ENCODE measurements at places on chromosomes 4 and X.

DNA sequence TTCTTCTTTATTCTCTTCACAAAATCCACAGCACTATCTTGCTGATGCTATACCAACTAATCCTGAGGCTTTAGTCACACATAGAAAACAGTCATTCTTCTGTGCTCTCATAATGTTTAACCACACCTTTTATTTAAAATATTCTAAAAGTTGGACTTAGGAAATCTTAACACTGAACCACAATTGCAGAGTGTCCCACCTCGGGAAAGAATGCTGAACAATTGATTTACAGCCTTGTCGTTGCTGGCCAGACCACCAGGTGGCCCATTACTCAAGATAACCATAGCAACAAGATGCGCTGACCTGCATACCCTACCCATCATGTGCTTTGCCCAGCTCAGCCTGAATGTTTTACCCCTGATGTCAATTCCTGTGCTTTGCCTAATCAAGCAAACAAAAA is 100.8 kb downstream of the ARSJ start:
- peak; percentile 33 for DNase-seq

DNA sequence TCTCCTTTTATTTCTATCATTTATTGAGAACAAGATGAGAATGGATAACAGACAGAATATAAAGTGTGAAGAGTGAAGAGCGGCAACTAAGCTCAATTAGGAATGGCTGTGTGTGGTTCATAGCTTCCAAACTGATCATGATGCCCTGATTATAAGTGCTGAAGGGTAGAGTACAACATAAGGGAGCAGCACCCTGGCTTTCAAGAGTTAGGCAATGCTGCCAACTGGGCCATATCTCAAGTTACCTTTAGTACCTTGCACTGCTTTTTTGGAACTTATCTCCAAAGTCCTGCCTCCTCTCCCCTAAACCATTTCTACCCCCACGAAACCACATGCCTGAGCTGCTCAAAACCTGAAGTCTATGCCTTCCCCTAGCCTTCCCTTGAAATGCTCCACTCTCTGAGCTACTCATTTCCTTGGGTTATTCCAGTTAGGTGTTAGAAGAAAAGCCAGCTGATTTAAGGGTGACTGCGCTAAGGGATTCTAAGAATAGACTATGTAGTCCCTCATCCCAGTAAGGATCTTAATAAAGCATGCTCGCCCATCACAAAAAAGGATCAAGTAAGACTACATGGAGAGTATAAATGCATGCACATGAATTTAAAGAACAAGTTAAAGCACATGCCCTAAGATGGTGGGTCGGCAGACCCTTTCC is 29.6 kb downstream of the MED14 start:
- no peak for DNase-seq

GRCh38 chrX:6149060-6149872 is 79.4 kb downstream of the NLGN4X start:
- no peak for DNase-seq

DNA sequence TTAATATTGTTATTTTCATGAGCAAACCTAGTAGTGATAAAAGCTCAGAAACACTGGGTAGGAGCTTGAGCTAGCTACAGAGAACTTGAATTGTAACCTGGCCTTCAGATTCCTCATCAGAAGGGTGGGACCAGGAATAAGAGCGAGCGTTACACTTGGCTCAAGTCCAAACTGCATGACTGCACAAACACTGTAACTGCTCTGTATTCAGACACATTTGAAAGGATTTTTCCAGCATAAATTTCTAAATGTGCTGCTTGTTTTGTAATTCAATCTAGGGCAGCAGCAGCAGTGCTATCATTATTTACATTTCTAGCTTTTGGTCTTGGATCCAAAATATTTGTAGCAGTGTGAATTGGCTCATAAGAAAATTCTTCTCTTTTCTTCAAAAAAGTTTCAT is 133.0 kb upstream of the TMLHE start:
- peak; percentile 41 for DNase-seq

- no peak for DNase-seq
Observed at GRCh38 chr4:120057416-120057815, 9.2 kb downstream of the MAD2L1 start.

- no peak for DNase-seq
Observed at GRCh38 chr4:2408401-2408958, 10.0 kb downstream of the ZFYVE28 start.

- DNase-seq, result no peak
Observed at GRCh38 chr4:41121906-41122305, 92.4 kb downstream of the APBB2 start.

DNA sequence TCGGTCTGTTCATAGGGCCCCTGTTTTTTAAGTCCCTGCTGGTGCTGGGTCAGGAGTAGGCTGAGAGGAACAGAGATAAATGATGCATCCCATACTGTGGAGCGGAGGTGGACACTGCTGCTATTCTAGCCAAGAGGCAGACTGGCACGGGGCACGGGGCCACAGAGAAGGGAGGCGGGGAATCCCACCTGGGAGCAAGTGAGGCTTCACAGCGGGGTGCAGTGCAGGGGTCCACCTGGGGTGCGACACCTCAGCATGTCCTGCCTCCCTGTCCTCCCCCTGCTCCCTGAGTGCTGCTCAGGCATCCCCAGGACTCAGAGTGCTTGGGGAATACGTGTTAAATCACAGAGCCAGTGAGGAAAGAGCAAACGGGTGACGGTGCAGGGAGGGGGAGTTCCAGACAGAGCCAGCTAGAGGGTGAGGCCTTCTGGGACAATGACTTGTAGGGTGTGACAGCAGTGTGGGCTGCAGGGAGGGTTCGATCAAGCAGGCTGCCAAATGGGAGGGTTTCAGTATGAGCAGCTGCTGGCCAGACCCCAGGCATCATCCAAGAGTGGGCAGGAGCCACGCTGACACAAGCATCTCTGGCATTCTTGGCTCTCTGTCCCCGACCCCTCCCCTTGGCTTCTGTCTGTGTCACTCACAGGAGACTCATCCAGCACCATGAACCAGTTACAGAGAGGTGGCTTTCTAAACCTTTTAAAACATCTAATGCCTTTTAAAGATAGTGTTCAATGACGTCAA is 13.7 kb upstream of the HTRA3 start:
- DNase-seq, result no peak

GRCh38 chr4:159455675-159456237 is 352.9 kb downstream of the RAPGEF2 start:
- peak; percentile 58 for DNase-seq

- DNase-seq, result no peak
Observed at GRCh38 chr4:95102162-95102790, 344.5 kb downstream of the BMPR1B start.

DNA sequence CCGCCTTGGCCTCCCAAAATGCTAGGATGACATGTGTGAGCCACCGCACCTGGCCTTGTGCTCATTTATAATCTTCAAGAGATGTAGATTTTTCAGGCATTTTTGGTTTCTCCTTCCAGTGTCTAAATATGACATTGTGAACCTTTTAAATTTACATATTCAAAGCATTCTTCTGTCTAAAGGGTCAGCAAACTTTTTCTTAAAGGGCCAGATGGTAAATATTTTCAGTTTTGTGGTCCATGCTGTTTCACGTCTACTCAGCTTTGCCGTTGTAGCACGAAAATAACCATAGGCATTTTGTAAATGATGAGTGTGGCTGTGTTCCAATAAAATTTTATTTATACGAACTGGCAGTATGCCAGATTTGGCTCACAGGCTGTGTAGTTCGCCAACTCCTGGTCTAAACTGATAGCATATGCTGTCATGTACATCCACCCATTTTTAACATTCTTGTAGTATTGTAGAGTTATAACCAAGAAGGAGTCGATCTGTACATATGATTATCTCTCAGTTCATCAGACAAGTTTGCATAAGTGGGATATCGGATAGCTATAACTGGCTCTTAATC is 12.7 kb upstream of the GCNA start:
- DNase-seq, result peak; percentile 13

DNA sequence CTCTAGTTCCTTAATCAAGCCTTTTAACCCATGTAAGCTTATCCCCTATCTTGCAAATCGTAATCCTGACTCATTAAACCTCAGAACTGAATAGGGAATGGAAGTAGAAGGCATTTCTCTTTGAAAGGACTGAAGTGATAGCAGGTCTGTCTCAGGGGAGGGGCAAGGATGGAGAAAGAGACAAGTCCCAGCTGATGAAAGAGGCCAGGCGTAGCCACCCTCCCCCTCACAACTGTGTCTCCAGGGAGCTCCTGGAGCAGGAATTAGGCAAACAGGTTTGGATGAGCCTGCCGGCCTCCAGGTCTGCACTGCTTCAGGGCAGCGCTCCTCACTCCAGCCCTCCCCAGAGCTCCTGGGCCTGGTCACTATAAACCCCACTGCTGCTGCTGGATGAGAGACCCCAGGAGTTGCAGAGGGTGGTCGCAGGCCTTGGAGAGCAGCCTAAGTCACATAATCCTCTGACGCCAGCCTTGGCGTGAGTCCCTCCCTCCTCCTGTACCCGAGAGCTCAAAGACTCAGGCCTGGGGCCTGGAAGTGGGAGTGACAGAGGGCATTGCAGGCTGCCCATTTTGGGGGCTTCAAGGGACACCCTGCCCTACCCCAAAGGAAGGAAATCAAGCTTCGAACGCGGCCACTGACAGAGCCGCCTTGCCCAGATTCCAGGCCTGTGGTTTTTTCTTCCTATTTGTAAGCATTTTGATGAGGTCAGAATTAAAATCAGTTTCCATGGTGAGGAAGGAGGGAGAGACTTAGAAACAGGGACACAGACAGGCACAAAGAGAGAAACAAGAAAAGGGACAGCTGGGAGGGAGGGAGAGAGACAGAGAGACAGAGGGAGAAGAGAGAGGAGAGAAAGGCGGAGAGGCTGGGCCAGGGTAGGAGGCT is 21.2 kb upstream of the MSX1 start:
- no peak for DNase-seq

DNA sequence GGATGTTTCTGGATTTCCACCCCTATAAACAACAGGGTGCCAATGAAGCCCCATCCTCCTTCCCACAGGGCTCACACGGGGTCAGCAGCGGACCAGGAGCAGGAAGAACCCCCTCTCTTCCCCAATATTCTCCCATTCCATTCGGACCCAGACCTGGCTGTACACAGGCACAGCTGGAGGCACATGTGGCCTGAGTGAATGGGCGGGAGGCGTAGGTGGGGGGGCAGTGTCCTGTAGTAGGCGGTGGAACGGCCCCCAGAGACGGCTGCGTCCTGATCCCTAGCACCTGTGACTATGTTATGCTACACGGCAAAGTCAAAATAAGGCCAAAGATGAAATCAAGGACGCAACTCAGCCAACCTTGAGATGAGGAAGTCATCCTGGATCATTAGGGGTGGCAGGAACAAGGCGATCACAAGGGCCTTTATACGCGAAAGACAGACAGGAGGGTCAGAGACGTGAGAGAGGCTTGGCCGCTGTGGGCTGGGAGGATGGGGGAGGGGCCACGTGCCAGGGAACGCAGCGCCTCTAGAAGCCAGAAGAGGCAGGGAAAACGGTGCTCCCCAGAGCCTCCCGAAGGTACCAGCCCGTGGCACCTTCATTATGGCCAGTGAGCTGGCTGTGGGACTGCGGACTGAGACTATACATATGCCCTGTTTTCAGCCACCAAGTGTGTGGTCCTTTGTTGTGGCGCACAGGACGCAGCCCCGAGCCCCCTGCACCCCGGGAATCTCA is 75.6 kb downstream of the WFS1 start:
- no peak for DNase-seq

DNA sequence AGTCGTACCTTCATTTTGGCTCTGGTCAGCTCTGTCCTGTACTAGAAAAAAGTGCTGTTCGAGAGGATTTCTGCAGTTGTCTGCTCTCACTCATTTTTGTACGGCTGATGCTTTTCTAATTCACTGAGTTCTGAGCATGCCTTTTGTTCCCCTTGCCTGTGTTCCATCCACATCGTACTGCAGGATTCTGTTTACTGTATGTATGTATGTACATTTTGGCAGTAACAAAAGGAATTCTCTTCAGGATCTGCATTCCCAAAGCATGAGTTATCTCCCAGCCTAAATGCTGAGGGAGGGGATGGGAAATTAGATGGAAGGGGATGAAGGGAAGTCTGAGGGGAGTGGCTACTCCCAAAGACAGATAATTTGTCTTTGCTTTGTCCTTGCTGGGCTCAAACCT is 87.6 kb downstream of the GBA3 start:
- DNase-seq, result no peak

DNA sequence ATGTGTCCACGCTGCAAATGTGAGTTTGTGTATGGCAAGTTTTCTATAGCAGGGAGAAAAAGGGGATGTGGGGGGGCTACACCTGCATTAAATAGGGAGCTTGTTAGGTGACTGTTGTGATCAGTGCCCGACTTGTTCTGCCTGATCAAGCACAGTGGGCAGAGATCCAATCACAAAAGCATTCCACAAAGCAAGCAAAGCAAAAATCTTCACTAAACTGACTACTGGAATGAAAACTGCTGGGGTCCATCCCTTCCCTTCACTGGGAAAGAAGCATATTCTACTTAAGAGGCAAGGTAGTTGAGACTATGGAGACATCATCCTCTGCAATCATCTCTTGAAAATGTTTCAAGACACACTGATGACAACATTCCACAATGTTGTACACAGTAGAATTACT is 5.2 kb downstream of the IRS4 start:
- no peak for DNase-seq

DNA sequence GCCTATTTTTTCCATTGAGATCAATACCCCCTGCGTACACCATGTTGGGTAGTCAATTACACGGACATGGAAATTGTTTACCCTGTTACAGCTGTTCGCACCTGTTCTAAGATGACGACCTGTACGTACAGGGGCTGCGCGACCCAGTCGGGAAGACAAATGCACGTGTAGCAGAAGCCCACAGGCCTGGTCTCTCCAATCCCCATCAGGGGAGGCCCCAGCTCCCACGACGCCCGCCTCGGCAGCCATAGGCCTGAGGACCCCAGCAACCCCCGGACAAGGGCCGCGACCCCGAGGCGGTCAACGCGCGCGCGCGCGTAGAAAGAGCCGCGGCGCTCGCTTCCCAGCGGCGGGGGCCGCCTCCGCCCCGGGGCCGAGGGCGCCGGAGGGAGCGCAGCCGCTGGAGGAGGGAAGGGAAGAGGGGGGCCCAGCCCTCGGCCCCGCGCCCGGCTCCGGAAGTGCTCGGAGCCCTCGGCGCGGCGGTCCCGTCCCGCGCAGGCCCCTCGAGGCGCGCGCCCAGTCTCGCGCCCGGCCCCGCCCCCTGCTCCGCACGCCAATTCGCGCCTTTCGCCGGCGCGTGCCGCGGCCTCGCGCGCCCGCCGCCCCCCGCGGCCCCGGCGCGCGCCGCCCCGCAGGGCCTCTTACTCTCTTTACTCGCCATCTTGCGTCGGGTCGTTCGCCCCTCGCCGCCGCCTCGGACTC is 618 bp downstream of the RBBP7 start:
- DNase-seq, result peak; percentile 18

DNA sequence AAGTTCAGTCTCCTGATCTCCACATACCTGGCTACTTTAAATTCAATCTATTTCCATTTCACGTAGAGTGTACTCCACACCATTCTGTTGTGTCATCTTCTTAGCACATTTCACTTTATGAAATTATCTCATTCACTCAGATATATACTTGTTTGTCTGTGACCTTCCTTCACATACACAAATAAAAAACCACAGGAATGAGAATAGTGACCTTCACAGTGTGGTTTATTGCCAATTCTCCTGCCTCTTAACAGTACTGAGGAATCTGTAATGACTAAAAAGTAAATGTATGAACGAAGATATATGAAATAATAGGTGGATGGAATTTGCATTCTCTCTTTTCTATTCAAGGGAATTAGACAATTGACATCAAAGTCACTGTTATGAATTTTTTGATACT is 183.9 kb upstream of the PCDH7 start:
- peak; percentile 35 for DNase-seq
